Fibroblast of skin of right quadriceps (primary cell): ENCODE measurements at places on chromosomes 13 and 19.

DNA sequence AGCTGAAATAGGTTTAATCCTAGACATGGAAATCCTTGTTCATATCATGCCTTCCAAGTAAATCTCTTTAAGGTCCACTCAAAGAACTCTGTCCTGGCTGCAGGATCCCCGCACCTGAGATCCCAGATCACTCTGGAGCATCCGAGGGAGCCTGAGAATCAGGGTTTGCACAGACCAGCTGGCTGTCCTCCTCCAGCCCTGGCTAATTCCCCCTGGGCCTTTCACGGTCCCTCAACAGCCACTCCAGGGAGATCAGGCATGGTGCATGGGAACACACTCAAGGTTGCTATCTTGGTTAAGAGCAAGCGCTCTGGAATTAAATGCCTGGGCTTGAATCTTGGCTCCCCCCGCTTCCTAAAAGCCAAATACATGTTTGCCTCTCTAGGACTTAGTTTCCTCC, 130.8 kb downstream of the IRS2 start:
- DNase-seq: no peak

DNA sequence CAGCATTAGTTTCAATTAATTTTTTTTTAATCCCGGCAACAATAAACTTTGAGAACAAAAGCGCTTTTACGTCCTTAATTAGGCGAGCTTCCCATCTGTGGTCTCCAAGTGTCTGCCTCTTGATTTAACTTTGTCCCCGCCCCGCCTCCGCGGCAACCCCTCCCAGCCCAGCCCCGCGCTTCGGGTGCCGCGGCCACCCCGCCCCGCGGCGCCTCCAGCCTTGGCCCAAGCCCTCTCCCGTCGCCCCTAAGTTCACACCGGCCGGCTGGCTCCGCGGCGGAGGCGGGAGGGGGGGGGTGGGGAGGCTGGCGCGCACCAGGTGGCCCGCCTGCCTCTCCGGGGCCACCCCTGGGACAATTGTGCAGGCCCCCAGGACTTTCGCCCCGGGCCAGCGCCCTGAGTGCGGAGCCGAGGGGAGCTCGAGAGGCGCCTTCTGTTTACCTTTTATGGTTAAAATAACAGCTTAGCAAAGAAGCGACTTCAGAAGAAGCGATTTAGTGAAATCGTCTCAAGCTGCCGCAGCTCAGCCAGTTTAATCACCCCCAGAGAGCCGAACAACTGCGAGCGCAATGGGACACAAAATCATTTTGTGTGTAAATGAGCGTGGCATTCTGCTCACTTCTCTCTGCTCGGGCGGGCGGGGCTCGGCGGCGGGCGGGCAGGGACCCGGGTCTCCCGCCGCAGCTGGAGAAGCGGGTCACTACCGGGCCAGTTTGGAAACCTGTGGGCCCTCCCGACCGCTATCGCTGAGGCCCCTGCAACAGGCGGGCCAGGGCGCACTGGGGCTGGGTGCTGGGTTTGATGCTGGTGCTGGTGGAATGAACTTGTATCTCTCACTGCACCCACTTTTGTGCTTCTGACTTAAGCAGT, 1.4 kb downstream of the KCTD15 start:
- DNase-seq: peak; percentile 69

GRCh38 chr13:106286811-106287210, 248.7 kb downstream of the EFNB2 start:
- no peak for DNase-seq

- DNase-seq: no peak
Measured at GRCh38 chr19:14449321-14449720, 16.2 kb downstream of the PKN1 start.

GRCh38 chr13:33644581-33645543, 173.1 kb upstream of the RFC3 start:
- peak; percentile 28 for DNase-seq

DNA sequence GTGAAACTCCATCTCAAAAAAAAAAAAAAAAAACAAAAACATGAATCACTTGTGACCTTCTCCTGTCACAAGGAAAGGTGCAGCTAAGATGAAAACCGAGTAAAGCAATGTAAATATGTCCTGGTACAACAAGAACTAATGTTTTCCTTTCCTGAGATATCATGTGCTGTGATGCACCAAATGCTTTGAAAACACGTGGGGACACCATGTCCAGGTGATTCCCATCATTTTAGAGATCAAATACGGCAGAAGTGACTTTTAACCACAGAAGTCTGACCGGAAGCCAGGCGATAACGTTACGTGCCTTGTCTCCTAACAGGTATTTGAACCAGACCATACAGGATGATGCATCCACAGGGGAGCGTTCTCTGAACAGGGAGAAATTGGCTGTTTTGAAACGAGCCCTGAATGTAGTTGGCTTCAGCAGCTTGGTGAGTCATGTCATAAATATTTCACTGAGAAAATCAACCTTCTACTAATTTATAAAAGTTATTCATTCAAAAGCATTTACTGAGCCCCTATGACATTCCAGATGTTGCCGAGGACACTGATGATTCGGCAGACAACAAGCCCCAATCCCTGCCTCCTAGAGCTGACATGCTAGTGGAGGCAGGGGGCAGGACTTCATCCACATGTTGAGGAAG, 328.1 kb downstream of the MYO16 start:
- peak; percentile 89 for DNase-seq
